ENCODE measurements at places on chromosomes 2 and 18.

DNA sequence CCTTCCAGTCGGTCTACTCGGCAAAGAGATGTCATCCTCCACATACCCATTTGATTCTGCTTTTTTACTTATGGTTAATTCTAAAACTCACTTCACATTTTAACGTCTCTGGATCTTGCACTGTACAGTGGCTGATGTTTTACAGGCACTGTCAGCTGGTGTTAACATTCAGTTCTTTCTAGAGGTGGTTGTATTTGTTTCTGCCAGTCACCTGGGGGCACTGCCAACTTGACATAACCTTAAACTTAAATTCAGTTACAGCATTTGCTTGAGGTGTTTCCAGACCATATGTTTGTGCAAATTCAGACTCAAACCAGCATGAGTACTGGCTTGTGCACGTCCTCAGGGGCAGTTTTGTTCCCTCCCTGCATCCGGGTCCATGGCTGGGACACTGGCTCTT lies 5.3 kb upstream of the TMEM185B start:
- no peak for DNase-seq

DNA sequence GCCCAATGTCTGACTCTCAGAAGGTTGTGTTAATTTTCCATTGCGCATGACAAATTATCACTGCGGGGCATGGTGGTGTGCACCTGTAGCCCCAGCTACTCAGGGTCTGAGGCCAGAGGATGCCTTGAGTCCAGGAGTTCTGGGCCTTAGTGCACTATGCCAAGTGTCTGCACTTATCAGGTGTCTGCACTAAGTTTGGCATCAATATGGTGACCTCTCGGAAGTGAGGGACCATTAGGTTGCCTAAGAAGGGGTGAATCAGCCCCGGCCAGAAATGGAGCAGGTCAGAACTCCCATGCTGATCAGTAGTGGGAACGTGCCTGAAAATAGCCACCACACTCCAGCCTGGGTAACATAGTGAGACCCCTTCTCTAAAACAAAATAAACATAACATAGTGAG lies 61.7 kb upstream of the ZNF532 start:
- DNase-seq, result no peak

DNA sequence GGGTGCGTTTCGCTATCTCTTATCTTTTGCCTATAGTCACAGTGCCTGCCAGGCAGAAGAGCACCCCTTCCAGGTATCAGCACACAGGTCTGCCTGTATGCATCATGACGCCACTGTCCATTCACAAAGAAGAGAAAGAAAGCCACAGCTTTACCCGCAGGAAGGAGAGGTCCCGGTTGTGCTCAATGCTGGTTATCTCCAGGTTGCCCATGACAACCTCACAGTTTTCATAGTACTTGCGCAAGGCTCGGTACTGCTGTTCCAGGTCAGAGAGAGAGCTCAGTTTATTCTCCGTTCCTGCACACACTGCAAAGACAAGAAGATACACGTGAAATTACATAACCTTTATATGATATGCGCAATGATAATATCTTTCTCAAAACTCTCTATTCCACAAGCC lies 414.0 kb downstream of the ERBB4 start:
- no peak for DNase-seq

DNA sequence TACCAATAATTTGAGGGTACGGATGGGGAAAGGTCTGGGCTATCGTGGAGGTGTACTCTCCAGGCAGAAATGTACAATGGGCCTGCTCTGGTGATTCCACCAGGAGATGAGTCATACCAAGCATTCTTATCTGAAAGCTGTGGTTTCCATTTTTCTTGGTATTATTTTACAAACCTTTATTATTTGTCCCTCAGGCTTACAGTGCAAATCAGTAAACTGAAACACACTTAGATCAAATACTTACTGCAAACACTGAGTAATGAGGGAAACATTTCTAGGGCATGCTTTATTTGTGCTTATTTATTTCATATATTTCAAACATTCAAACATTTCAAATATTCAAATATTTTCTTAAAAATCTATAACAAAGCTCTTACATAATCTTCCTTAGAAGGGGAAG lies 319.8 kb downstream of the RND3 start:
- DNase-seq, result no peak

DNA sequence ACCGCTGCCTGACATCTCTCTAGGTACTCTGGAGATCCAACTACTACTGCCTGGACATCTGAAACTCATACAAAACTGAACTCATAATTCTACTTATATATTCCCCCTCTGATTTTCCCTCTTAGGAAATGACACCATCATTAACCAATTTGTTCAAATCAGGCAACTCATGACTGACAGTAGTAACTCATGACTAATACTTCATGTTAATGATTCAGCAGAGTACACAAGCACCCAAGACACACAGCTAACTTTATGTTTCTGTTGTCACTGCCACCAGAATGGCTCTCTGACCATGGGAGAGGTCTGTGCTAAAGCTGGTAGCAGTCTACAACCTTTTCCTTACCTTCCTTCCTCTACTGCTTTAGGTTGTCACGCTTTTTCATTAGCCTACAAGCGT lies 91.1 kb downstream of the ITSN2 start:
- no peak for DNase-seq

Measured in T follicular helper cell (primary cell).